ENCODE measurements at places on chromosomes 3 and 15.

DNA sequence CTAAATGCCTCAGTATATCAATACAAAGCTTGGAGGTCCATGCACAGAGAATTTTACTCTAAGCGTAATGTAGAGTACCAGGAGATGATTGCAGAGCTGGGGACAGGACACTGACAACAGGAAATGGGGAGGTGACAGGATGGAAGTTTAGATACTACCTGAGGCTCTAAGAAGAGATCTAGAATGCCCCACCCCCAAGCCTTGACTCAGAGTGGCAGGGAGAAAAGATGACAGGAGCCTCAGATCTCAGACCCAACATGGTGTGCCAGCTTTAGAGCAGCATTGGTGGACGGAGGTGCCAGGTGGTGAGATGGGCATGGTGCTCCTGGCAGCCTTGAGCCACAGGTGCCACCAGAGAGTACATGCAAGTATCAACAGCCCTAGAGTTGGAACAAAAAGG lies 62.5 kb downstream of the LYZL4 start:
- DNase-seq, result no peak

DNA sequence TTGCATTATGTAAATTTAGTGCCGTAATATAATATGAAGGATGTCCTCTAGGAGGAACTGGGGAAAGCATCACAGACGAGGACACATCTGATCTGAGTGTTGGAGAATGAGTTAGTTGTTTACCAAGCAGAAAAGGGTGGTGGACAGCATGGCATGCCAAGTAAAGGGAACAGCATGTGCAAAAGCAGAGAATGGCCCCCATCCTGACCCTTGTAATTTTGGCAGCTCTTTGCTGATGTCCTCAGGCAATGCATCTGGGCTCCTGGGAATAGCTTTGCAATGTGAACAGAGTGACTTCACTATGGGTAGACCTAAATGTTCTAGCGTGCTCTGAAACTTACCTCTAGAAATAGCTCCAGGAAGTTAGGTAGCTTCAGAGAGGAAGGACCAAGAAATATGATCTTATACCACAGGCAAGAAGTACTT lies 263.3 kb downstream of the LPP start:
- DNase-seq, result no peak

DNA sequence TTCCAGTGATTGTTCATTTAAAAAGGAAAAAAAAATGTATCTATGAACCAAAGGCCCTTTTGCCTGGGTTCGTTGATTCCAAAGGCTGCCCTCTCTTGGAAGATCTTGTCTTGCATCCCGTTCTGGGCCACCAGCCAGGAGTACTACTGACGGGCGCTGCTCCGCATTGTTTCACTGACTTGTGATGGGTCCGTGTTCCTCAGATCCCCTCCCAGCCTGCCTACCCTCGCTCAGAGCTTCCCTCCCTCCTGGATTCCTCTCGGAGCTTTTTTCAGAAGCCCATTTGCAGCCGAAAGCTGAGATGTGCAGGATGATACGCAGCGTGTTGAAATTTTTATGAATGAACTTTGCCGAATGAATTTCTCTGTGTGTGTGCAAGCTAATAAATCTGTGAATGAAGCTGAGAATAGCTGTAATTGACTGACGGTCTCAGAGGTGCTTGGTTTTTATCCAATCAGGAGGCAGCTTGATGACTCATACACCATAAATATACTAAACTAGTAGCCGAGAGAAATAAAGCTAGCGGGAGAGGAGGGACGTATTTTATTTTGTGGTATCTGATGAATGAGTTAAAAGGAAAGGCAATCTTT lies at the start of gene SHC4:
Gene SHC4, minus strand, starts transcription at position 396 of the 590 bp plus-strand sequence. CDS start 904 bp downstream, outside the sequence.
- peak; percentile 72 for DNase-seq

- no peak for DNase-seq
These were observed 22.9 kb downstream of the COLQ start for GRCh38 chr3:15498431-15499214.

DNA sequence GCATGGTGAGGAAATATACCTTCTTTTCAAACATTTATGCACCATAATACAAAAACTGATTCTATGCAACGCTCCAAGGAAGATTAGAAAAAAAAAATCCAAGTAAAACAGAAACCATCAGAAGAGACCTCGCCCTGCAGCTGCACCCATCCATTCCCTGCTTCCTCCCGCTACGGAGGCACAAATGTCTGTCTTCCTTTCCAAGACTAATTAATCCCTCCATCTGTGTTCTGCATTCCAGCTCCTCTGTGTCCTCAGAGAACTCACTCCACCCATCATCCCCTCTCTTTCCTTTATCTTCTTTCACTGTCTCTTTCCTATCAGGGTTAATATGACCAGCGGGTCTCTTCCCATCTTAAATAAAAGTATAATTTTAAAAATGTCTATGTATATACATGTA lies 196.1 kb downstream of the ADAMTSL3 start:
- DNase-seq, result no peak

DNA sequence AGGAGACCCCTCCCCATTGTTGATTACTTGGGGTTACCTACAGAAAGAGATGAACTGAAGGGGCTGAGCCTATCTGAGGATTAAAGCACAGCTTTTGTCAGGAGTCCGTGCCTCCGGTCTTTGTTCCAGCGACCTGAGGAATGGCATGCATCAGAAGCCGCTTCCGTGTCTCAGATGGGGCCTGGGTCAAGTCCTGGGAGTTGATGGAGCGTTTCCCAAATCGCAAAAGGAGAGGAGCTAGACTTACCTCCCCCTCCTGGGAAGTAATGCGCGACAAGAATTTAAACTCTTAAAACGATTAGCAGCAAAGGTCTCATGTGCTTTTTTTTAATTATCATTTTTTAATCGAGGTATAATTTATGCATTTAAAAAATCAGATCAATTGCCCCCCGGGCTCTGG lies 983 bp upstream of the ALDH1A3 start:
- no peak for DNase-seq

GRCh38 chr3:10975695-10976234 lies 16.8 kb upstream of the SLC6A1 start:
- no peak for DNase-seq

DNA sequence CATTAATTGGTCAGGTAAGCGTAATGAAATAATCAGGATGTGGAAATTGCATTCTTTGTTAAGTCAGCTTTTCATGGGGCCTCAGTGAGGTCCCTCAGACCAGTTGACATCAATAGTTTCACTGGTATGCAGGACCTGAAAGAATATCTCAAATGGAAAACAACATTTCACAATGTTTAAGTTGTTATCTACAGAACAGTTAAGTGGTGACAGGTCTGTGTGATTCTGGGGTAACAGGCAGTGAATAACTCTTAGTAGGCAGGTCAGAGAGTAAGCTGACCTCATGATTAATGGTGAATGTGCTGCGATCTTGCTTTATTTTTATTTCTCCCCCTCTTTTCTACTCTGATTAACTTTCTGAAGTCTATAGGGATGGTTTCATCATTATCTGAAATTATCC lies 28.9 kb upstream of the ACP3 start:
- DNase-seq, result no peak

GRCh38 chr3:128203169-128203568 lies 49.9 kb downstream of the EEFSEC start:
- DNase-seq, result no peak

DNA sequence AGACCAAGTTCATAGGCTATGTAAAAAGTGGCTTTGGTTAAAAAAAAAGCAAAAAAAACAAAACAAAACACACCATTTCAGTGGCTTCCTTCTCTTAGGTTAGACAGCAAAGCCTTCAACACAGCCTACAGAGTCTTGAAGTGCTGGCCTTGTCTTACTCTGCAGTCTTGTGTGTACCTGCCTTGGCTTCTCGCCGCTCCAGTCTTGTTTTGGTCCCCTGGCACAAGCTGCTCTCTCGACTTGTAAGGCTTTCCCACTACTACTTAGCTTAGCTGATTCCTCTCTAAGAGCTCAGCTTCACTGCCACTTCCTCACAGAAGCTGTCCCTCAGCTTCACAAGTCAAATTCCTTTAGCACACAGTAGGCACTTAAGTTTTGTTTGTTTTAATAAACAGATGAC lies 63.0 kb downstream of the ST3GAL6 start:
- no peak for DNase-seq

GRCh38 chr3:40458473-40458872 lies 1.3 kb downstream of the RPL14 start:
- no peak for DNase-seq

- no peak for DNase-seq
These were observed 145.7 kb upstream of the NPHP3 start for GRCh38 chr3:132867956-132868355.

GRCh38 chr15:35737441-35737840 lies 191.5 kb upstream of the DPH6 start:
- no peak for DNase-seq

- no peak for DNase-seq
These were observed 93.4 kb downstream of the ABHD5 start for GRCh38 chr3:43783987-43784639.

DNA sequence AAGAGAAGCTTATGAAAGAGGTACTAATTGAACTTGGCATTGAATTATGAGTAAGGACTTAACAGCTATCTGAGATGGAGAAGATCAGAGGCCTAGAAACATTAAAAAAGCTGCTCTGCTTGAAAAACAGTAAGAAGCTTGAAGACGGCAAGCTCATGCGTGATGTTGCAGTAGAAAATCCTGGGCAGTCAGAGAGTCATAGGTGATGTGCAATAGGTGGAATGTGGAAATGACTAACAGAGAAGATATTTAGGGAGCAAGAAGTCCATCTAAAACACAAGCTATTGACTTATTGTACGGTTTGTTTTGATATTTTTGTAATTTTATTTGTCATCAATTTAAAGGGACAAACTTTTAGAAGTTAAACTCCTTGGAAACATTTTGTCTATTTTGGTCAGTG lies 1101.4 kb downstream of the ROBO2 start:
- no peak for DNase-seq

DNA sequence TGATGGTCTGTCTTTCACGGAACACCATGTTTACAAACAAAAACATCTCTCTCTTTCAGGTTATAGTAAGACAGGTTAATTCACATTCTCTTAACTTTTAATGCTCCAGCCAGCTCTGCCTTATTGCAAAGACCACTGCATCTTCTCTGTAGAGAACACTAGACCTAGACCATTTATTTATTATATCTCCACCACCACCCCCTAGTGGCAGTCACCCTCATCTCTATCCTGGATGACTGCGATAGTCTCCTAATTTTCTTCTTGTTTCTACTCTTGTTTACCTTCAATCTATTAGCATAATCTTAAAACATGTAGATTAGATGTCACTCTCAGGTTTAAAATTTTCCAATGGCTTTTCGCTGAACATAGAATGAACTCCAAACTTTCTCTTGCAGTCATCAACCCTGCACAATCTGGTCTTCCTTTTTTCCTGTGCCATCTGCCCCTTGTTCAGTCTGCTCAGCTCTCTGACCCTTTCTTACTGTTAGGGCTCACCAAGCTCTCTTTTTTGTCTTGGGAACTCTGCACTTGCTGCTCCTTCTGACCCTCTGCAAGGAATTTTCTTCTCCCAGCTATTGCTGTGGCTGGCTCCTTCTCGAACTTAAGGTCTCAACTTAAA lies 155.6 kb downstream of the SQOR start:
- peak; percentile 29 for DNase-seq

- DNase-seq, result no peak
These were observed 39.5 kb downstream of the SLC6A6 start for GRCh38 chr3:14441920-14442300.

- no peak for DNase-seq
These were observed 99.7 kb downstream of the TIGIT start for GRCh38 chr3:114393367-114394072.

DNA sequence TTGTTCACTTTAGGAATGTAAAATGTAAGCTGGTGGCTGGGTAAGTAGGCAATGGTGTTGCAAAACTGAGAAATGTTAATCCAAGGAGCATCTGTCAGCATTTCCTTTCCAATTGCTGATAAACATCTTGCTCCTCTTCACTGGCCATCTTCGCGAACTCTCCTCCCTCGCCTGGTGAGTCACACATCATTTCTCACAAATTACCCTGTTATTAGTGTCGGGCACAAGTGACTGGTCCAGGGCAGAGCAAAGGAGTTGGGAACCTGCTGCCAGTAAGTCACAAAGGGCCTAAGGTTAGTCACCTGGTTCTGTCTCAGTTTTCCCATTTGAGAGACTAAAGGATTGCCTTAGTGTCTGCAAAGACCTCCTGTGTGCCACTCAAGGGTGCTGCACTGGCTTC lies 13.0 kb downstream of the CERS3 start:
- DNase-seq, result no peak

DNA sequence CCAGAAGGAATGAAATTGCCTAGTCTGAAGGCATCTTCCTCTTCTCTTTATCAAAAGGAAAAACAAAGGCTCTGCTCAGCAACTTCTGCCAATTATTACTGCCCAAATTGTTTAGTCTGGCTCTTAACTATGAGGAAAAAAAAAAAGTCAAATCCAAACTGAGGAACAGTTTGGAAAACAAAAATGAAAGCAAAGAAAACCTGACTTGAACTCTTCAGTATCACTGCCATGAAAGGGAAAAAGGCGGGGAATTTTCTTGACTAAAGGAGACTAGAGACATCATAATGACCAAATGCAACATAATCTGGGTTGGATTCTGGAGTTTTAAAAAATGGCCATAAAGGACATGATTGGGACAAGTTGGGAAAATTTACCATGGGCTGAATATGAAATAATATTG lies 156.3 kb downstream of the STT3B start:
- no peak for DNase-seq

DNA sequence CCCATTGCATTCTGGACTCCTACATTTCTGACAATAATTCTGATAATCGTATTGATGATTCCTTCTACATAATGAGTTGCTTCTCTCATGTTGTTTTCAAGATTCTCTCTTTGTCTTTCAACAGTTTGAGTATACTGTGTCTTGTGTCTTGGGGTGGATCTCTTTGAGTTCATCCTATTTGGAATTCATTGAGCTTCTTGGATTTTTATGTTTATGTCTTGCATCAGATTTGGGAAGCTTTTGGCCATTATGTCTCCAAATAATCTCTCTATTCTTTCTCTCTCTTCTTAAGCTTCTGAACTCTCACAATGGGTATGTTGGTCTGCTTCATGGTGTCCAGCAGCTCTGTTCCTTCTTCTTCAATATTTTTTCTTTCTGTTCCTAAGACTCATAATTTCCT lies 592.2 kb downstream of the FHIT start:
- DNase-seq, result no peak

DNA sequence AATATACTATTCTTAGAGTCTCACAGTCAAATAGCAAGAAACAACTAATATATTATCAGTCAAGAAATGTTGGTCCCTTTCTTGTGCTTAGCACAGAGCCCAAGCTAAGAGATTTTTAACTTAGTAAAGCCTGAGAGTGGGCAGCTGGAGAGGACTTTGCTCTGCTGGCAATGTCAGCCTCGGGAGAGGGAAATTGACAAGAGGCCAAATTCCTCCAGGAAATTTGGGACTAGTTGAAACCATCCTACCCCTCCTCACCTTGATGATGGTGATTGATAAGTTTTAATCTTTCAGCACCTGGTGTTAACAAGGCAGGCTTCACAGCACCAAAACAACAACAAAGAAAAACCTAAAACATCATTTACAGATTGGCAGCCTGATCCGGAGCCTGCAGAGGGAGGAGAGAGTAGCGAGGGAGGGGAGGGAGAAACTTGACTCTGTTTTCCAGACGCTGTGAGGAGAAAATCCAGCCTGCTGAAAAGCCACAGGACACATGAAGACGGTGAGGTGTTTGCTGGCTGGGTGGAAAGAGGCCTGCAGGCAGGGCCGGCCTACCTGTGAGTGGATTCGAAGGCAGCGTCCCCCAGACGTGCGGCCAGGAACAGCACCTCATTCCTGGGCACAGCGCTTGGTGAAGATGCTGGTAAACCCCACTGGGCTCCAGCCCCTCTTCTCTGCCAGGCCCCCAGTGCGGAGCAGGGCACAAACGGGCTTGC lies 150.9 kb downstream of the LRRC28 start:
- DNase-seq, result no peak
